ENCODE measurements at places on chromosomes 2 and 18.
A peak's percentile ranks its signal among the peaks of the same experiment; 100 is the strongest.

GRCh38 chr2:145723872-145724271 is 1204.0 kb upstream of the ZEB2 start:
- DNase-seq = no peak

- no peak for DNase-seq
Observed at GRCh38 chr2:127609031-127609751, 36.8 kb upstream of the GPR17 start.

DNA sequence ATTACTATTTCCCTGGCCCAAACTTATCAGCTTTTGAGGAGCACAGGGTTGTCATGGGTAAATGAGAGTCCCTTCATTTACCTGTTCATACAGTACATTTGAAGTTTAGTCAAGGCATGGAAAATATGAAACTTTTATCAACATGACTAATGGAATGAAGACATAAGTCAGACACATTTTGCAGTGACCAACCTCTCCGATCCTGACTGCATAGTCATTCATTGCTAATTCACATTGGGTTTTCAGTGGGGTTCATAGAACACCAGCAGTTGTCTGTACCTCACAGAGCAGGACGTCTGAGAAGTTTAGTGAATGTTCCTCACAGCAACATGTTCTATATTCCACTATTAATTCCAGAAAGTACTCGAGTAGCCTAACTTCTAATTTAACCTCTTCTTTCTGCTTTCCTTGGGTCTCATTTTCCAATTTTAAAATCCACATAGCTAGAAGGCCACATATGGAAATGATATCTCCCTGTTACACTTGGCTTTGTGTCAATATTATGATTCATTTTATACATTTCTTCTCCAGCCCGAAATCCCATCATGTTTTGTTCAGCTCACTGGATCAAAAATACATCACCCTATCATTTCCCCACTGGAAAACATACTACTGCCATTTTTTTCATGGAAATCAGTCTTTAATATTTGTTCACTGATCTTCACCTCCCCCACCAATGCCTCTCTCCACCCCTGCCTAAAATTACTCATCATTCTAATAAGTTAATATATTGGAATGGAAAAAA is 65.9 kb downstream of the CDH20 start:
- no peak for DNase-seq

GRCh38 chr2:98034745-98035144 is 39.0 kb upstream of the TMEM131 start:
- no peak for DNase-seq

DNA sequence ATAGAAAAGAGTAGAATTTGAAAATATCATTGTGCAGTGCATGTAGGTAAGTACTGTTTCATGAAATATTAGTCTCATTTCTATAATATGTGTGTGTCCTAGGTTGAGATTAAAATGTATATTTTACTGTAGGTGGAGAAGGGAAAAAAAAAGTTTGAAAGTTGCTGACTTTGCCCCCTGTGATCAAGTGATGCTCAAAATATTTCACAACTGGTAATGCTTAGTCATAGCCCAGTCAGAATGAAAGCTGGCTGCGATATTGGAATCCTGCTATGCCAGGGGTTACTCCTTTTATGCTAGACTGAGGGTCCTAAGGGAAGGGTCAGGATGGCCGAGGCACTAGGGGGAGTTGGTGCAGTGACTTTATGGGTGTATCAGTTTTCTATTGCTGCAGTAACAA is 19.5 kb upstream of the CFAP36 start:
- peak; percentile 33 for DNase-seq

GRCh38 chr2:191486584-191487320 is 191.2 kb upstream of the NABP1 start:
- peak; percentile 98 for DNase-seq

DNA sequence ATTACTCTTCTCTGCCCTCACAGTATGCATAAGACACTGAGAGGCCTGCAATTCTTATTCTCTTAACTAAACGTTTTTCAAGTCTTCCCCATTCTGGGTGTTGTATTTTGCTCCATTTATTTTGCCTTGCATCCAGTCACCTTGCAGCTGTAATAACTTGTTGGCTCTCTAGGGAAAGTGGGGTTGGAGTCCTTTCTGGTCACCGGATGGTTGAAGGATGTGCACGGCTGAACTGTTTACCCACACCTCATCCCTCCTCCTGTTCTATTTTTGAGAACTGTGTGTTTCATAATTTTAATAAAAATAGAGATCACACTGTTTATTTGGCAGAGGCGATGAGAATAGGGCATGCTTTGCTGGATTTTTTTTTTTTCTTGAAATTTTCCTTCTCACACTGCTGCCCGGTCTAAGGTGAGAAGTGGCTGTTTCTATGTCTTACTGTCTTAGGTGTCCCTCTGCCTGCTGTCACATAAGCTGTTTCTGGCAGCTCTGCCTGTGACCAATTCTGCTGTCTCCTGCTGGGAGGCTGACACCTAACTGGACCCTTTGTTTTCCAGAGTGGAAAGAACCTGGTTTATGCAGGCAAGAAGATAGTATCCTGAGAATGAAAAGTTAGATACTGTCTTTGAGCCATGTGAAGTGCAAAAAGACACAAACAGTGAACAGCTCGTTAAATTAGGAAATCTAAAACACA is 342.6 kb downstream of the DPP10 start:
- no peak for DNase-seq
